H4 (cell line): ENCODE measurements at places on chromosomes 5 and 9.
A peak's percentile ranks its signal among the peaks of the same experiment; 100 is the strongest.

- DNase-seq = no peak
These were observed 20.4 kb downstream of the UHRF2 start for GRCh38 chr9:6433410-6433809.

GRCh38 chr5:66963559-66963971, 233.0 kb downstream of the CD180 start:
- DNase-seq = peak; percentile 33

GRCh38 chr5:180095545-180095944, 24.0 kb upstream of the RNF130 start:
- DNase-seq = no peak

GRCh38 chr5:141618030-141618803, 583 bp downstream of the DIAPH1 start:
- DNase-seq = peak; percentile 30

DNA sequence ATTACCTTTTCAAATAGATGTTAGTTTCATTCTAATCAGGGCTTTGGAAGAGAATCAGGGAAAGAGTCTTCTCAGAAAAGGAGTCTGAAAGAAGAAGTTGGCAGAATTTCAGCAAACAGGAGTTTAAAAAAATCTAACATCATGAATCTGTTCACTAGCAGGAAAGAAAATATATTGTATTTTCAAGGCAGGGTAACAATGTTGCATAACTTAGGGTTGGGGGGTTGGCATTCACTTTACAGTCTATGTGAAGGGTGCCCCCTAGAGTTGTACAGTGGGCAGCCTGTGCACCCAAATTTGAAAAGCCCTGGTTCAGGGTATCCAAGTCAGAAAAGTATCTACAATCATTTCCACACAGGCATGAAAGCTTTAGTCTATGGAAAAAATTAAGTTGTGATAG, 348.4 kb upstream of the SLC30A5 start:
- no peak for DNase-seq
